ENCODE measurements at places on chromosomes 11 and 22.

DNA sequence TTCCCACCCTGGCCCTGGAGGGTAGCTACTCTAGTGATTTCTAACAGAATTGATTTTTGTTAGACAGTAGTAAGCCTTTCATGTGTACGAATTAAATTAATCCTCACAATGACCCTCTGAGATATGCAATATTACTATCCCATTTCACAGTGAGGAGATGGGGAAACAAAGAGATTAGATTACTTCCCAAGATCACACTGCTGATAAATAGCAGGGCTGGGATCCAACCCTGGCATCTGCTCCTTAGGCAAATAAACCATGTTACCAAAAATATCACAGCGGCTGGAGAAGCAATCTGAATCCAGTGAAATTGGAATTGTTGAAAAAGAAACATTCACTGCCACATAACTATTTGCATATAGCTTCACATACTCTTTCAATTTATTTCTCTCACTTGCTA is 12.8 kb upstream of the CAVIN3 start:
- peak; percentile 64 for DNase-seq

GRCh38 chr11:115924744-115925567 is 420.7 kb upstream of the CADM1 start:
- DNase-seq: no peak

DNA sequence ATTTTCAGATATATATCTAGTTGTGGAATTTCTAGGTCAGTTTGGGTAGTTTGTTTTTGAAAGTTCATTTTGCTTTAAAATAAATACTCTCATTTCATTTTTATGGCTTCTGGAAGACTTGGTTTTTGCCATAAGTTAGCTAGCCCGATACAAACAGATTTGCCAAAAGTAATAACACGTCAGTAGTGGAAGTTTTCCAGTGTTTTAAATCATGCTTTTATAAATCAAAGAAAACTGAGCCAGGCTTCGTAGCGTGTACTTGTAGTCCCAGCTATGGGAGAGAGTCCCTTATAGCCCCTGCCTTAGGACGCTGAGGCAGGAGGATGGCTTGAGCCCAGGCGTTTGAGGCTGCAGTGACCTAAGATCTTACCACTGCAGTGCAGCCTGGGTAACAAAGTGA is 21.7 kb upstream of the MICALL1 start:
- peak; percentile 71 for DNase-seq

- no peak for DNase-seq
Measured at GRCh38 chr11:122246874-122247273, 130.9 kb upstream of the BLID start.

All from fibroblast of the aortic adventitia (primary cell).